ENCODE measurements at places on chromosomes 2 and 18.

DNA sequence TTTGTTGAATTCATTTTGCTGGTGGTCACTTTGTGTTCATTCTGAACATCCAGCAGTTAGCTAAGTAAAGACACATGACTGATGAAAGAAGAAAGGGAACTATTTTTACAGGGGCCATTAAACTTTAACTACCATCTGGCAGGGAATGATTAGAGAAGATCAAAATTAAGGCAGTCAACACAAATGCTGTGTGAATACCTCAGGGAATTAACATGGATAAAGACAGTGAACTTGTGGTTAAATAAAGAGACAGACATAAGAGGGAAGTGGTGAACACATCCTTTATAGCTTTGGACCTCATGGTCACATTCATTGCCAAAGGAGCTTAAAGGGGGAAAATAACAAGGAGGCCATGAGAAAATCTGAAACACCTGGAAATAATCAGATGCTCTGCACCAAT, 52.6 kb upstream of the ATP5MC3 start:
- DNase-seq = no peak

DNA sequence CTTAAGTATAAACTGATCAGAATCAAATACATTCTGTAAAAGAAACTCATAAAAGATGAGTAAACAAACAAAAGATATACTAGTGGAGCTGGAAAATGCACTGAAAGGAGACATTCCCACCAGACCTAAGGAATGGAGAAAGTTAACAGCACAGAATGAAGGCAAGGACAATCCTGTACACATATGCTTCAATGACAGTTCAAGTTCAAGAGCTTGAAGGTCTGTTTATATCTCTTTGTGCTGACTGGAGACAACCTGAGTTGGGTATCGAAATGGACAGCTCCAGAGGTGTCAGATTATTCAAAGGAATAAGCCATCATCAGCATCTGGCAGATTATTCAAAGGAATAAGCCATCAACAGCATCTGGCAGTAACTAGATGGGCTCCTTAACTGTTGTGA, 73.8 kb upstream of the CD226 start:
- no peak for DNase-seq

DNA sequence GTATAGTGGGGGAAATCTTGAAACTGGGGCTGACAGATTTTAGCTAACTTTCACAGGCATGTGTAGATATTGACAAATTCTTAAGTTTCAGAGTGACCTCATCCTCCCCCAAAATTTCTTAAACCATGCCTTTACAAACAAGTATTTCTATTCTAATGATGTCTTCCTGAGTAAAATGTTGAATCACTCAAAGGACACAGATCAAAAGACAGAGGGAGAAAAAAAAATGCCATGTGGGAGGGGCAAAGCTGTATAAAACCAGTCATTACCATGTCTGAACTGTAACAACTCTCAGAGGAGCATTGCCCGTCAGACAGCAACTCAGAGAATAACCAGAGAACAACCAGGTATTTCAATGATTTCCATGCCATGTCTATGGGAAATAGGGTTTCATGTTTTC, at the start of gene SERPINB2:
Gene SERPINB2, plus strand, starts transcription at position 282 of the 400 bp plus-strand sequence. CDS start 3,740 bp downstream, outside the sequence.
- DNase-seq = no peak

GRCh38 chr2:129896226-129897100, 83.0 kb upstream of the RAB6C start:
- no peak for DNase-seq

DNA sequence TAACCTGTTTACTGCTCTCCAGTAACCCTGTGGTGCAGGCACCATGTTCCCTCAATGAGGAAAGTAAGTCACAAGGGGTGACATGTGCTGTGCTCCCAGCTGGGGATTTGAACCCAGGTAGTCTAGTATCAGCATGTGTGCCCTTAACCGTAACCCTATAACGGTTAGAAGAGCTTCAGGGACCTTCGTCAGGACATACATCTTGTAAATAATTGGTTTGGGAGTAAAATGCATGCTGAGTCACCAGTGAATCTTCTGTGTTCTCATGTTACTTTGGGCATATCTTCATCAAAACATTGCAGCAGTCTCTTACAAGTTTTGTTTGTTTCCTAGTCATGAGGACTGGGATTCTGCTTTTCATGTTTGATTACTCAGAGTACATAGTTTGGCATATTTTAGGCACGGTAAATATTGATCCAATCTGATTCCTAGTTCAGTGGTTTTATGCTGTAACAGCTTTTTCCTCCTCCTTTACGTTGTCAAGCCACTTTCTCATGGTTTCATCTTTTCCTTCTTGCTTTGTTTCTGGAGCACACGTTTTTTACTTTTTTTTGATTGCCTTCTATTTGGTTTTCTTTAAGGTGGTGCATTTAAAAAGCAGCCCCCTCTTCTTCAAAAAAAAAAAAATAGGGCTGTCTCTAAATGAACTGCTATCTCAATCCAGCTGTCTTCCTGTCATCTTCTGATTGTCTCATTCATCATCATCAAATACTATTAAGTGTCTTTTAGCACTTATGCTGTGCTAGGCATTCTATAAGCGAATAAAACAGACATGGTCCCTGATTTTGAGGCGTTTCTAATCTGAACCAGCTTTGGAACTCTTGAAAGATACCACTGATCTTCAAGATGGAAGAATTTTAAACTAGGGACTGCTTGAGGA, 50.4 kb downstream of the CLIP4 start:
- no peak for DNase-seq

GRCh38 chr2:1915196-1915595, 170.9 kb upstream of the PXDN start:
- DNase-seq = no peak

DNA sequence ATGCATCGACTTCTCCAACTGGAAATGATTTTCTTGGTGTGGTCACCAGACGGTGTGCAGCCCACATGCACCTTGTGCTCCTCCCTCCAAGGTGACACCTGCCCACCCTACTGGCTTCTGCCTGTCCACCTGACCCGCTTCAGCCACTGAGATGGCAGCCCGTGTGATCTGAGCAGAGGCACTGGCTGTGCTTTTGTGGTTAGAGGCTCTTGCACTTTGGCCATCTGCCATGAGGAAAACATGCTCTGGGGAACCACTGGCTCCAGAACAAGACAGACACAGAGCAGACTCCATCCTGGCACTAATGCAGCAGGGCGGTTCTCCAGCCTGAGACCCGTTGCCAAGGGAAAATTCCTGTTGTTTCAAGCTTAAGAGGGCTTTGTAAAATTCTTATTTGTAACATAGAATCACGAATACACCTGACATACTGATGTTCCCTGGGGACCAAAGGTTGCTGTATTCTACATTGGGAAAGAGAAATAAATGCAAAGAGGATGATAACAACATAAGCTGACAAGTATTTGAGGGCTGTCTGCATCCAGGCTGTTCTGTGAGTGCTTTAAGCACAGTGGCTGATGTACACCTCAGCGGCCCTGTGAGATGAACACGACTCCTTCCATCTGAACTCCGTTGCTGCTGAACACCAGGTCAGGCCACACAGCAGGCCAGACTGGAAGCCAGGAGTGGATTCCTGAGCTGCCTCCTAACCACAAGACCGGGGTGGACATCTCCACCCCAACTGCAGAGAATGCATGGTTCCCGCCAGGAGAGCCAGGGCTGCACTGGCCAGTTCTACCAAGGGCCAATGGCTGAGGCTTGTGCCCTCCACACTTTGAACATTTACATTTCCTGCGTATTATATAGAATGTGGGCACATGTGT, 820.4 kb downstream of the GALR1 start:
- DNase-seq = no peak

DNA sequence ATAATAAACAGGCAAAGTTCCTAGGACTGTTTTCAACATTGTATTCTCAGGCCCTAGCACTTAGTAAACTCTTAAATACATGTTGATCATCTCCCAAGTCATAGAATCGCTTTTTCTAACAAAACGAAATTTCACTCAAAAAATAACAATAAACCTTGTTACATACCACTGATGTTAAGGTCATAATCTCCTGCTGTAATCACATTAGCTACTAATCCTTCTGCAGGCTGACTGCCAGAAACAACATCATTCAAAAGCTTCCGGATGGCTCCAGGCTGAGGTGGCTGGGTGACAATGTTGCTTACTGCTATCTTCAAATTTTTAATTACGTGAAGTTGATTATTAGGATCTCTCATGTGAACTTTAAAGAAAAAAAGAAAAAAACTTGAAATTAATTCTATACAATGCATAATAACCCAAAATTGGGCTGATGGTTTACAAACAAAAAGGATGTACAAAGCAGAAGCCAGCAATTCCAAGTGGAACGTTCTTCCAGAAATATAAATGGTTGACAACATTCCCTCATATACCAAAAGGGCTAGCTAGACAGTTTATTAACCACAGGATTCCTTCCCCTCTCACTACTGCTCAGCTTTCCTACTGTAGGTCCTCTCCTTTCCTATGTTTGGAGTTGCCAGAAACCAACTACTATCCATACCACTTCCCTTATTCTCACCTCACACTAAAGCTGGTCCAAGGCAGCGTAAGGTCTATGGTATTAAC, 11.6 kb downstream of the TRAPPC8 start:
- no peak for DNase-seq

GRCh38 chr2:10079870-10080535, at the start of gene CYS1:
Gene CYS1, minus strand, starts transcription at chr2:10080411. Its CDS starts 188 bp downstream, at chr2:10080223.
- no peak for DNase-seq

DNA sequence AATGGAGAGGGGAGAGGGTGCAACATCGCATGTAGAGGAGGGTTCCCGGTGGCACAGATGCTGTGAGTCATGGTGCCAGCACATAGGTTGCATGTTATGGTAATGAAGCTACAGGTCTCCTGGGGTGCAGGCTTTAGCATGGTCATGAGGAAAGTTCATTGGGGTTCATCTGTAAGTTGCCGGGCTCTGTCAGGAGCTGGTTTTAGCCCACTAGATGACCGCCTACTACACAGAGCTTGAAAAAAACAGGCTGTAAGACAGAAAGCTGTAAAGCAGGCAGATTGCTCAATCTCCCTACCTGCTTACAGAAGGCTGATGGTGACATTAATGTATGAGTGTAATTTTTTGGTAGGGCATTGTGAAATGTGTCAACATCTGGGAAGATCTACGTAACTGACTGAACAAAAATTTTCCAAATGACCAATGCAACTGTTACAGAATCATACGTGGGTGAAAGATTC, 23.9 kb downstream of the DYSF start:
- DNase-seq = no peak

DNA sequence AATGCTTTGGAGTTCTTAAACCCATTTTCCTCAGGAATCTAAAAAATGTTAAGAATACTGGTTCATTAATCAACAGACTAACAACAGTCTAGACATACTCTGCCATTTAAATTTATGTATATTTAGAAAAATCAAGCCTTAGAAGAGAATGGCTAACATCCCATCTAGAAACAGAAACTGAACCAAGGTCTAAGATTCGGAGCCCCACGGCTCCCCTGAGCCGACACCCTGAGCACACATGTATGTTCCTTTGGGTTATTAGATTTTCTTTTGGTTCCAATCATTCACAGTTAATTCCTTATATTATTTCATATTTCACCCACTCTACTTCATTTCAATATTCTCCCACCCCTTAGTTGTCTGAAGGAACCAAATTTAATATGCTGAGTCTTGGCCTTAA, 94.8 kb upstream of the HNRNPA3 start:
- DNase-seq = no peak

- DNase-seq = no peak
These were observed 15.3 kb downstream of the KYNU start for GRCh38 chr2:142892715-142893114.

DNA sequence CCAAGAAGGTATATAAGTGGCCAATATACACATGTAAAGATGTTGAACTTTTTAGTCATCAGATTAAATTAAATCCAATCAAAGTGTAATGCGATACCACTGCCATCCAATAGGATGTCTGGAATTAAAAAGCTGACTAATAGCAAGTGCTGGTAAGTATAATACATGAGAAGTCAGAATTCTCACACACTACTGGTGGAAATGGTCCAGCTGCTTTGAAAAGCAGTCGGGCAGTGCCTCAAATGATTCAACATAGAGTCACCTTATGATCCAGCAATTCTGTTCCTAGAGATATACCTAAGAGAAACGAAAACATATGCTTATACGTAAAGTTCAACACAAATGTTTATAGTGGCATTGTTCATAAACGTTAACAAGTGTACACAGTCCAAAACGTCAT, 124.1 kb upstream of the MYT1L start:
- no peak for DNase-seq

GRCh38 chr18:47964053-47964452, 33.6 kb upstream of the SMAD2 start:
- no peak for DNase-seq

- no peak for DNase-seq
These were observed at the start of gene RAD51AP2 for GRCh38 chr2:17518212-17519154. Gene RAD51AP2, minus strand, starts transcription at chr2:17518440. Its CDS starts 25 bp downstream, at chr2:17518415.

DNA sequence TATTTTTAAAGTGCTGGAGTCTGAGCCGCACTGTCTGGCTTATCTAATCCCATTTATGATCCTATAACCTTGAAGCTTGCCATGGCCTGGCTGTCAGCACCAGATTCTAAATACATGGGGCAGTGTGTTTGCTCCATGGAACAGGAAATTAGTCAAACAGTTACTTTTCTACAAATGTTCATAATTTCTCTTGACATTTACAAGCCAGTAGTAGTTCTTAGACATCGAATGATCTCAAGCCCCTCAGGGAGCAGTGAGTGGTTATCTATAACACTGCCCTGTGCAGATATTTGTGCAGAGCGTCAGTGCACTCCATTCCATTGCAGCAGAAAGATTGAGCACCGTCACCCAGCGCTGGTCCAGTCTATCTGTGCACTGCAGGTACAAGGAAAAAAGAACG, 205.2 kb downstream of the AGPS start:
- no peak for DNase-seq

DNA sequence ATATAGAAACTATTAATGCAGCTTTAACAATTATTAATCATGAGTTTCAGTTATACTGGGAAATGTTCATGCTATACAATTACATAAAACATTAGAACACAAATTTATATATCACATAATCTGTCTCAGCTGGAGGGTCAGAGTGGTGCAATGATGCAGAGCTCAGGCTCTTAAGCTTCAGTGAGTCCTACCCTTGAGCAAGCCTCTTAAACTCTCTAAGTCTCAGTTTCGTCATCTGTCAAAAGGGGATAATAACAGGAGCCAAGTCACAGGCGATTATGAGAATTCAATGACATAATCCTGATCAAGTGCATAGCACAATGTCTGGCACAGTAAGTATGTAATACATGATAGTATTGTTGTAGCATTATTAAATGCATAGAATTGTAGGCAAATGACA, 46.0 kb downstream of the LAMA1 start:
- DNase-seq = no peak

DNA sequence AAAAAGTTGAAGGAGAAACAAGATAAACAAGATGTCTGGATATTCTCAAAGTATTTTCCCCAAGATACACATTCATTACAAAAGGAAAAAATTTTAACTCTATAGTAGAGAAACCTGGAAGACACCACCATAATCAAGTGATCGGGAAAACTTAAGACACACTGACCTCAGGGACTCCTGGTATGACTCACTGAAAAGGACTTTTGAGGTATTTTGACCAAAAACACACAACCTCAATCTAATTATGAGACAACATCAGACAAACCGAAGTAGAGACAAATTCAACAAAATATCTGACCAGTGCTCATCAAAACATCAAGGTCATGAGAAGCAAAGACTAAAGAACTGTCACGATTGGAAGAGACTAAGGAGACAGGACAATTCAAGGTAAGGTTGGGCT, 34.7 kb downstream of the LPIN2 start:
- DNase-seq = no peak

Data from stimulated activated CD8-positive, alpha-beta memory T cell treated with anti-CD3 and anti-CD28 coated beads, Interleukin-7, amount 100 ng/mL, for 1 hour (primary cell).